ENCODE measurements at places on chromosomes 3 and 15. TPM values are rescaled to one million over a fixed set of nuclear protein-coding genes. Genes with fewer than 3 reads are reported as not detected.

Gene ATP13A5
- total RNA-seq, result not detected

GRCh38 chr3:57011022-57011421 lies 49.4 kb upstream of the SPATA12 start:
- no peak for DNase-seq

Gene MORC1
- not detected for total RNA-seq

Gene PXK
- 32.2 TPM for total RNA-seq

Gene UQCC5
- total RNA-seq, result 23.2 TPM

GRCh38 chr15:89880727-89881126 lies 13.1 kb downstream of the AP3S2 start:
- no peak for DNase-seq

DNA sequence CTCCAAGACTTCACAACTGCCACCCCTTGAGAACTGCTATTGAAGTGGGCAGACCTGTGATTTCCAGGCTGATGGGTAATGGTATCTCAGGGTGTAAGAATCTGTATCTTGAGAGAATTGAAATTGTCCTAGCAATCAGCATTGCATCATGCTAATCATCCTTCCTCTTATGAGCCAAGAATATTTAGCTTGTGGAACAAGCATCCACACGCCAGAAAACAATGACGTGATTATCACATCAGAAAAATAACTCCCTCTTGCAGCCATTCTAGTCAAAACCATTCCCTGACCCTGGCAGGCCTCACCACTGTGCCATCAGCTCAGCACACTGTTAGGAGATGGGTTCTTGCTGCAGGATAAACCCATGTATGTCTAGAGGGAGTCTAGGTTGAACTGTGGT lies 6.7 kb downstream of the BCL2L10 start:
- DNase-seq, result no peak

Gene PAQR5
- total RNA-seq, result 0.74 TPM

Gene BTLA
- total RNA-seq, result 0.64 TPM

DNA sequence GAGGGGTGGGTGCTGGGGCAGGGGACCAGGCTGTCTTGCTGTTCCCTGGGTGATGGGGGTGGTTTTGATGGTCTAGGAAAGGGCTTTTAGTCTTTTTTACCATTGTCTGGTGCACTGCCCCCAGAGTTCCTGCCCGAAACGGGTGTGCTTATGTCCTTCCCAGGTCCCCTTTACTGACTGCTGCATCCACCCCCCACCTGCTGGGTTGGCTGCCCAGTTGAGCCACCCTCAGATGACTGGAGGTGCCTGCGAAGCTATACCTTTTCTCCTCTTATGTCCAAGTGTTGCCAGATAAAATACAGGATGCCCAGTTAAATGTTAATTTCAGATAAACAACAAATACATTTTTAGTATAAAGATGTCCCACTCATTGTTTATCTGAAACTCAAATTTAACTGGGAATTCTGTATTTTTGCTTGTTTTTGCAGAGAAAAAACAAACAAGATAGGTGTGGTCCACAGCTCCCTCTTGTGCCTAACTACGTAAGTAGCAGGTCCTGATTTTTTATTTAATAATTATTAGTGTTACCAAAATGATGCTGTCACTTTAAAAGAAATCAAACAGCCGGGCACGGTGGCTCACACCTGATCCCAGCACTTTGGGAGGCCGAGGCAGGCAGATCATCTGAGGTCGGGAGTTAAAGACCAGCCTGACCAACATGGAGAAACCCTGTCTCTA lies 6.1 kb upstream of the RPP14 start:
- DNase-seq, result peak; percentile 73

GRCh38 chr3:14117468-14118399 lies 6.9 kb downstream of the CHCHD4 start:
- DNase-seq, result peak; percentile 45

GRCh38 chr3:66532160-66532587 lies 31.4 kb upstream of the LRIG1 start:
- no peak for DNase-seq

Gene RTF1
- total RNA-seq, result 26.8 TPM

DNA sequence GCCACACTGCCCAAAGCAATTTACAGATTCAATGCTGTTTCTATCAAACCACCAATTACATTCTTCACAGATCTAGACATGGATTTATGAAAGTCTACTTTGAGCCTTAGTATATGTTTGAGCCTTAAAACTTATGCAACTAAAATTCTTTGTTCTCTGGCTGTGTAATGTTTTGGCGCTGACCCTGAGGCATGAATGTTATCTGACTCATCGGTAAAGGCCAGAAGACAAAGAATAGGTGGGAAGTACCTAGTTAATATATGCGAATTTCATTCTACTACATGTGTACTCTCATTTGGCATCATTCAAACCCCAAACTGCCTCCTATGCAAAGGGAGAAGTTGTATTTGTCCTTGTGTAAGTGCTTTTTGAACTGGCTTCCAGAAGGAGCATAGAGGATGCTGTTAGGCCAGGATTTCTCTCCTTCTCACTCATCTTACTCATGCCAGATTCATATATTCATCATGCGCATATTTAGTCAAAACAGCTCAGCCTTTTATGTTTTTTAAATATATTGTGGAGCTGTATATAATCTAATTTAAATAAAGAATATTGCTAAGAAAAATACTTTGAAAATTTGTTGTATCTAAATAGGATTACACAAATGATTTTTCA lies 204.2 kb downstream of the NFKBIZ start:
- DNase-seq, result no peak

- DNase-seq, result no peak
Measured at GRCh38 chr3:177013681-177014280, 183.5 kb downstream of the TBL1XR1 start.

Gene HYAL2
- 118 TPM for total RNA-seq

DNA sequence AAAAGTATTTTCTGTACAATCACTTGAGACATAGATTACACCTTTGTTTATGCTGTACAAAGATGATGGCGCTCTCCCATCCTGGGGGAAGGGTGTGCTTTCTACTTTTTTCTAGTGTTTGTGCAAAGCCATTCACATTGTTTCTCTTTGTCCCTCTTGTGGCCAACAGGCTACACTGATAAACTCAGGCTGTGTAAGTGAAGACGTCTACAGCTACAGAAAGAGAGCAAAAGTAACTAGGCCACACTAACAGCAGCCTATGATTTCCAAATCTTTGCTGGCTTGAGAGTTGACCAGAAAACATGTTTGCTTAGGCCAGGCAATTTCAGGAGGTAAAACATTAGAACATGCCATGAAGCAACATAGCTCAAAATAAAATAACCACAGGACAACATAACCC lies 75.1 kb downstream of the FOXB1 start:
- no peak for DNase-seq

GRCh38 chr3:184850201-184850600 lies 38.2 kb downstream of the VPS8 start:
- no peak for DNase-seq

Gene ATP8B4
- total RNA-seq, result 31.5 TPM

DNA sequence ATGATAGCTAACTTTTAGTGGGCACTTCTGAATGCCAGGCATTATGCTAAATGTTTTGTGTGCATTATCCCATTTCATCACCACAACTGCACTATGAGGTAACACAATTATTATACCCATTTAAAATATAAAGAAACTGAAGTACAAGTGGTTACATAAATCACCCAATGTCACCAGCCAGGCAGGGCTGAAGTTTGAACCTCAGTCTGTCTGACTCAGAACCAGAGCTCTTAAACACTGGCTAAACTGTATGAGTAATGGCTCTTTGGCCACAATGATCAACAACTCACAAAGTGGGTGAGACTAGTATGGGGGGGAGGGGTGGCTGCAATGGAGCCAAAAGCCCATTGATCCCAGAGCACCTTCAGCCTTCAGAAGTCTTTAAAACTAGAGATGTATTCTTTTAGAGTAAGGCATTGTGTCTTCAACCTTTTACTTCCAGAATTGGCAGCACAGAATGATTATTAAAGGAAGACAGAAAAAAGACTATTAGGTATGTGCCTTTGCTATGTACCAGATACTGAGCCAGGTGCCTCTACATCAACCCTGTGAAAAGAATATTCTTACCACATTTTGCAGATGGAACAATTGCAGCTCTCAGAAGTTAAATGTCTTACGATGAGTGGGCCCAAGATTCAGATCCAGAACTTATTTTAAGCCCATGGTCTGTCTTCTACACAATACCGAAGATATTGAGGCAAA lies 166.9 kb downstream of the UACA start:
- no peak for DNase-seq

DNA sequence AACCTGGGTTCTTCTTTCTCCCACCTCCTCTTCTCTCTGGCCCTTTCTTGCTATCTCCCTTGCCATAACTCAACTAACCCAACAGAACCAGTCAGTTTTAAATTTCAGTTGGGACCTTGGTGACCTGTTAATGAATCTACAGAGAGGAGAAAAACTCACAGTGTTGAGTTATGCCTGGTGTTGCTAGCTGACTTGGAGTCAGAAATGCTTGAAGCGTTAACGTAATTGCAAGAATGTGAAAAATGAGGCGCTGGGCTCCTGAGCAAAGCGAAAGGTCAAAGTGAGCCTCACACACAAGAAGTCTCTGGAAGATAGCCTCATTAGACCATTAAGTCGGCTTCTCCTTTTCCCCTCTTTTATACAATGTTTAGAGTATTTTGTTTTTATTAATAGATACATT lies 18.4 kb downstream of the MEIS2 start:
- no peak for DNase-seq

GRCh38 chr3:64748244-64748904 lies 60.6 kb upstream of the ADAMTS9 start:
- DNase-seq, result no peak

DNA sequence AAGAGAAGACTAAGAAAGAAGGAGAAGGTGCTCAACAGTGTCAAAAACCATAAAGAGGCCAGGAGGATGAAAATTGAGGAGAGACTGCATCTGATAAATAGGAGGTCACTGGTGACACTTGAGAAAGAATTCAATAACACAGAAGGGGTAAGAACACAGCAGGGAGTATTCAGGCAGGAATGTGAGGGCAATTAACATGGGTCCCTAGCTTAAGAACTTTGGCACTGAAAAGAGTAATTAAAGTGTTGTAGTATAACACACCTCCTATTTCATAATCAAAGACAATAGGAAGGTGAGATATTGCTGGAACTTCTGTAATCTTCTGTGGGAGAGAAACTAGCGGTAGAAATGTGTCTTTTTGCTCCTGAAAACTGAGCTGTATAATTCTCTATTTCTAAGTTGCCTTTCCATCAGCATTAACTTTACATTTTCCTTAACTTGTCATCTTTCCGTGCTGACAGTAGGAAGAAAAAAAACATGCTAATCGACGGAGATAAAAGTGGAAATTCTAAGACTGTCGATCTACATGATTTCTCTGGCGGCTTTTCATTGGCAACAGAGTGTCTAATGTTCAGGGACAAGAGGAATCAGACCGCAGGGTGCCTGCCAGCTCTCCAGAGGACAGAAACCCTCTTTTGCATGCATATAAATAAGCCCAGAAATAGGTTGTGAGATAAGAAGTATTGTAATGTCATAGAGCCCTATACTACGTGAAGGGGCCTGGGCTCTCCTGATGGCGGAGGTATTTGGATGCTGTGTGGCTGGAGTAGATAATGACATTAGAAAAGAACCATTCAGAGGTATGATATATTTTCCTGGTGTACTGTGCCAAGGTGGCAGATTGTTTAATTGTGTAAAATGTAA lies 147.9 kb upstream of the GAP43 start:
- DNase-seq, result no peak

DNA sequence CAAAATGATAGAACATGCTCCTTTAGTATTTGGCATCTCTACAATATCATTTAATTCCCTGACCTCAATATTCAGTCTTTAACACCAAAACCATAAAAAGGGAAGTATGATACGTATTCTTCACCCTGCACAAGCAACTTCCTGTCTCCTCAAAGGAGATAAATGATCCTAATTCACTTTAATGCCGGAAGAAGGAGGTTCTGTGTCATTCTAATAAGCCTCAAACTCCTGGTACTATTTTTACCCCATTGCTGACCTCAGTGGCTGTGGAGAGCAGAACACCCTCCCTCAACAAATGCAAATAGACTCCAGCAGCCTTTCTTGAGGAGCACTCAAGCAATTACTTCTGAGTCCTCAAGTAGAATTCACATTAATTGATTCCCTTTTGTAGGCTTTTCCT lies 173.3 kb downstream of the TMEM108 start:
- DNase-seq, result no peak

DNA sequence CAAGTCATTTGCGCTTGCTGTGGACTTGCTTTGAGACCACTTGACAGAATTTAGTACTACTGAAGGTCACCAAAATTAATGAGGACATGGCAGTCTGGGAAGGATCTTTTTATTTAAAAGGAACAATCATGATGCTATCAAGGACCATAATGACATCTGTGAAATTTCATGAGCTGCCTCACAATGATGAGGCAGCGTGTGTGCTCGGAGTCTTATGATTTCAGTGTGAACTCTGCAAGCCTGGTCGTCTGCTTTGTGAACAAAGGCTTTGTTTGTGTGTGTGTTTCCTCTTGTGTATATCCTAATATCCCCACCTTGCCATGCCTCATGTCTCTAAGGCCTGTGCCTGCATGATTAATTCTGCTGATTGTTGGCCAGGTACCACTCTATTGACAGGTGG lies 46.7 kb downstream of the RAD54L2 start:
- DNase-seq, result no peak

Measured in mesenteric fat pad (tissue), 1 donor.